ENCODE measurements at places on chromosomes 6 and 20. TPM values are rescaled to one million over a fixed set of nuclear protein-coding genes. Genes with fewer than 3 reads are reported as not detected.

- no peak overlapping the region for H3K27ac ChIP-seq
- no peaks in the 10 kb centered on the region for H3K27me3 ChIP-seq
- DNase-seq = no peak
- peaks cover 2% of the 10 kb centered on the region for H3K36me3 ChIP-seq
- no peak overlapping the region for H3K4me3 ChIP-seq
Observed at GRCh38 chr6:69038841-69039240, 403.8 kb downstream of the ADGRB3 start.

DNA sequence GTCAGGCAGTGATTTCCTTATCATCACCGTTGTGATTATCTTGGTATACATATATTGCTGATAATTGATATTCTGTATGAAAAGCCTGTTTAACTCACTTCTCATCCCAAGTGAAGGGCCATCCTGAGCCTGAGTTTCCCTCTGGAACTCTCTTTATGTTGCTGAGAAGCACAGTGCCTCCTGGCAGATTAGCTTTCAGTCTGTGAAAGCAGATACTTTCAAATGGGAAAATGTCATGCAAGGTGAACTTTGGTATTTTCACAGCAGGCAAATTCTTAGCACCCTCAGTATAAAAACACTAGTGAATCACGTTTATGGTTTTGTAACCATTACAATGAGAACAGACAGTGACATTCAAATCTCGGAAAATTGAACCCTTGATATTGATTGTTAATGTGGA, 151.6 kb downstream of the PRIM2 start:
- peak overlapping the region; percentile 90 for H3K27ac ChIP-seq

DNA sequence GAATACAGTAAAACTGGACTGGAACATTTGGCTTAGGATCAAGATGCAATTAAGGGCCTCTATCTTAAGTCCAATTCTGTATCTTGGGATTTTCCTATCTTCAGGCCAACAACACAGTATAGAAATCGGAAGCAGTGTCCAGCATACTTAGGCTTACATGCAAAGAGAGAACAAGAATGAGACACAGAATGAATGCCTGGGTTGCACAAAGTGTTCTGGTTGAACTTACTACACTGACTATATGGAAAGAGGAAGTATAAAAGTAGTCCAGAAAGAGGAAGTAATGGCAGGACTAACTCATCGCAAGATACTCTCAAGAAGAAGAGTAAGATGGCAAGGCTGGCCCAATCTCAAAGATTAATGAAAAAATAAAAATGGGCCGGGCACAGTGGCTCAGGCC, 87.6 kb downstream of the BTBD9 start:
- H3K27ac ChIP-seq = no peak overlapping the region
- no peak for DNase-seq
- no peaks in the 10 kb centered on the region for H3K27me3 ChIP-seq
- no peaks in the 10 kb centered on the region for H3K36me3 ChIP-seq
- H3K4me1 ChIP-seq = no peaks in the 10 kb centered on the region

- DNase-seq = no peak
- H3K27me3 ChIP-seq = no peaks in the 10 kb centered on the region
- no peak overlapping the region for H3K4me3 ChIP-seq
- no peaks in the 10 kb centered on the region for H3K36me3 ChIP-seq
- peaks cover 64% of the 10 kb centered on the region for H3K4me1 ChIP-seq
- peak overlapping the region; percentile 96 for H3K27ac ChIP-seq
Observed at GRCh38 chr20:53750827-53751619, 157.4 kb upstream of the ZNF217 start.

MATN4 gene
- 2.2 TPM for total RNA-seq

HLA-DQA1 gene
- 0.92 TPM for total RNA-seq

DNA sequence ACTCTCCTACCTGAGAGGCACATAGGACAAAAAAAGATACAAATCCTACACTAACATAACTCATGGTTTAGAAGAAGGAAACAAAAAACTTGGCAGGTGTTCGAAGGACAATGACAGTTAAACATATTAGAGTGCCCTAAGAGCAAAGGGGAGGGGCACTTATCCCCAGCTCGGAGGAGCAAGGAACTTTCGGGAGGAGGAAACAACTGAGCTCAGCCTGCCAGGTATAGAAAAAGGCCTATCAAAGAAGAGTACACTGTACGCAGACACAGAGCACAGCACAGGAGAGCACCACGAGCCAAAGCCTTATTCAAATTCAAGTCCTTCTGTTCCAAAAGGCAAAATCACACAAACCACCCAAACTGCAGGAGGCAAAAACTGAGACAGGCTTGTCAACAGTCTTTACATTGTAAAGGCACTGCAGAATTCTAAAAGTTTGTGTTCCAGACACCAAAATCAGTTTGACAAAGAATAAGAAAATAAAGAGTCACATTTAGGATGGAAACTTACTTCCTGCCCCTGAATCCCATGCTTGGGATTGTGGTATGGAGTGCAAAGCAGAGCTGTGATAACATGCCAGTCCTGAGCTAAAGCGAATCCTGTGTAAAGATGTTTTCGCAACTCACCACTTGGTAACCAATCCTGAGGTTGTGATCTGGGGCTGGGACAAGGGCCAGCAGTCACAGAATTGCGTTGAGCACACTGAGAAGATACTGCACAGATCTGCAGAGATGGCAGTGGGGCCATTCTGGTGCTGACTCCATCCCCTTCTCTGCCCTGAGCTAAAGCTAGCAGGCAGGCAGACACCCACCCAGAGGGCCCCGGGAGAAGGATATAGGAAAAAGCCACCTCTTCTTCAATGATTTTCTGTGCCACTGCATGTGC, 108.6 kb downstream of the CHD6 start:
- DNase-seq = no peak
- peak overlapping the region; percentile 38 for H3K27ac ChIP-seq
- no peak overlapping the region for H3K4me3 ChIP-seq
- H3K36me3 ChIP-seq = peaks cover 41% of the 10 kb centered on the region

SLC2A4RG gene
- 47.2 TPM for total RNA-seq

DNA sequence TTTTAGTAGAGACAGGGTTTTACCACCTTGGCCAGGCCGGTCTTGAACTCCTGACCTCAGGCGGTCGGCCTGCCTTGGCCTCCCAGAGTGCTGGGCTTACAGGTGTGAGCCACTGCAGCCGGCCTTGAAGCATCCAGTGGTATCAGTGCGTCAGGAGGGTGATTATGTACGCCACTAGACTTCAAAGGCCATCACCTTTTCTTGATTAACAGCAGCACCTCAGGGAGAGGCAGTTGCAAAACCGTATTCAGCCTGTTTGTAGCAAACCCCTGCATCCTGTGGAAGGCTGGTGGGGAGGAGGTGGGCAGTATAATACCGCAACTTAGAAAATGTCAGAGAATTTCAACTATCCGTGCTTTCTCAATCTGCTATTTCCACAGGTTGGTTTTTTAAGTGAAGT, 27.3 kb upstream of the SHLD1 start:
- no peak overlapping the region for H3K4me3 ChIP-seq
- H3K27me3 ChIP-seq = no peaks in the 10 kb centered on the region
- peaks cover 5% of the 10 kb centered on the region for H3K4me1 ChIP-seq
- H3K27ac ChIP-seq = no peak overlapping the region
- H3K36me3 ChIP-seq = no peaks in the 10 kb centered on the region

- no peaks in the 10 kb centered on the region for H3K4me1 ChIP-seq
- no peak for DNase-seq
- H3K4me3 ChIP-seq = no peak overlapping the region
- no peak overlapping the region for H3K27ac ChIP-seq
Observed at GRCh38 chr6:95867205-95867604, 148.6 kb upstream of the FUT9 start.

LIN28B gene
- 82.0 TPM for total RNA-seq

GRCh38 chr6:127073222-127073621, 45.2 kb upstream of the RSPO3 start:
- no peak for DNase-seq
- no peaks in the 10 kb centered on the region for H3K36me3 ChIP-seq
- no peaks in the 10 kb centered on the region for H3K27me3 ChIP-seq
- H3K27ac ChIP-seq = no peak overlapping the region
- H3K4me3 ChIP-seq = no peak overlapping the region
- H3K4me1 ChIP-seq = peaks cover 28% of the 10 kb centered on the region

- peak overlapping the region; percentile 2 for H3K27ac ChIP-seq
- peaks cover 35% of the 10 kb centered on the region for H3K4me1 ChIP-seq
- H3K27me3 ChIP-seq = no peaks in the 10 kb centered on the region
- no peak overlapping the region for H3K4me3 ChIP-seq
- H3K36me3 ChIP-seq = 0 out of 2 replicates have a peak, but pooled peaks cover 3% of the 10 kb centered on the region
- no peak for DNase-seq
Observed at GRCh38 chr20:38872491-38873049, 53.6 kb upstream of the FAM83D start.

DNA sequence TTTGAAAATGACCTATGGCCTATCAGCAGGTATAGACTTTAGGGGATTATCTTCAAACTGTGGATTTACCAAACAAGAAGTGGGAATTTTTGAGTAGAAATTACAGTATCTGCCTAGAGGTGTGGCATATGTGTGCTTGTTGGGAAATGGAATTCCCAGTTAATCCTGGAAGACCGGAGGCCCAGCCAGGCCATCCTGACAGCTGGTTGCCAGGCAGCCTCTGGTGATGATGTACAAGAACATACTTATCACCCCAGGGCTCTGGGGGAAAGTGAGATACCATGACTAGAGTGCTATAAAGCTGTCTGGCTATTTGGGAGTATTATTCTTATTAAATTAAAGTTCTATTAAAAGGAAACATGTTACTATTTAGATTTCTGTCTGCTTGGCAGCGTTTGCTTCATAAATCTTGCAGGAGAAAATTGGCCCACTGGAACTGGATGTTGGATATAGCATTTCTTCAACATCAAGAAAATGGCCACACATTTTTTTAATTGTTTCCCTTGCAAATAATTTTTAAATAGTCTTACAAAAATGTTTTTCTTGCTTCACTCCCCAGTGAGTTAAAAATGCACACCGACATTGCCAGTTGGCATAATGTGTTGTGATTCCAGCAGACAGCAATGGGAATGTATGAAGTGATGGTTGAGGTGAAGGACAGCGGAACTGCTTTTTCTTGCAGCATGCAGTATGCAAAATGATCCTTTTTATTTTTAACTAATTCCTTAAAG, 187.8 kb downstream of the MYLK4 start:
- H3K27ac ChIP-seq = no peak overlapping the region
- H3K4me3 ChIP-seq = no peak overlapping the region
- peaks cover 9% of the 10 kb centered on the region for H3K4me1 ChIP-seq
- H3K27me3 ChIP-seq = peaks cover 4% of the 10 kb centered on the region
- no peak for DNase-seq

GRCh38 chr20:53530440-53530839, 63.2 kb downstream of the ZNF217 start:
- H3K4me1 ChIP-seq = no peaks in the 10 kb centered on the region
- no peaks in the 10 kb centered on the region for H3K36me3 ChIP-seq
- DNase-seq = no peak

DNA sequence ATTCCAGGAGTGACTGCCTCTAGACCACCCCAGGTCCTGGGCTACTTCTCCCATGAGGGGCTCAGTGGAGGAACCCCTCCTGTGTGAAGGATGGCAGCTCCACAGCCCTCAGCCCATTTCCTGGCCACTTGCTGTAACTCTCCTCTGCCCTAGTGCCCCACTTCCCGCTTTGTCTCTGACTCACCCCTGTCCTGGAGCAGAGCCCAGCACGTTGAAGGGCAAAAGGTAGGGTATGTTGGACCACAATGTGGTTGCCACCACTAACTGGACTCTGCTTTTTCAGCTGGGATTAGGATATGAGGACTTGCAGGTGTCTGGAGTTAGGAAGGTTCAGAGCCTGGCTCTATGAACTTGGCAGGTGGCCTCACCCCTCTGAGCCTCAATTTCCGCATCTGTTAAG, 2.4 kb downstream of the MYBL2 start:
- no peak for DNase-seq
- H3K4me1 ChIP-seq = peaks cover 4% of the 10 kb centered on the region
- no peak overlapping the region for H3K4me3 ChIP-seq
- H3K27me3 ChIP-seq = peaks cover 20% of the 10 kb centered on the region

PRELID3B gene
- total RNA-seq = 48.7 TPM

HLA-DPB1 gene
- 23.9 TPM for total RNA-seq

KCTD20 gene
- total RNA-seq = 27.5 TPM

- peaks cover 20% of the 10 kb centered on the region for H3K4me1 ChIP-seq
- H3K27ac ChIP-seq = no peak overlapping the region
- no peak for DNase-seq
- no peaks in the 10 kb centered on the region for H3K36me3 ChIP-seq
- H3K4me3 ChIP-seq = no peak overlapping the region
Observed at GRCh38 chr6:104477569-104477968, 382.1 kb downstream of the HACE1 start.

OPRL1 gene
- 2.2 TPM for total RNA-seq

XKR7 gene
- 2.3 TPM for total RNA-seq

PRDM13 gene
- 0.14 TPM for total RNA-seq

DNA sequence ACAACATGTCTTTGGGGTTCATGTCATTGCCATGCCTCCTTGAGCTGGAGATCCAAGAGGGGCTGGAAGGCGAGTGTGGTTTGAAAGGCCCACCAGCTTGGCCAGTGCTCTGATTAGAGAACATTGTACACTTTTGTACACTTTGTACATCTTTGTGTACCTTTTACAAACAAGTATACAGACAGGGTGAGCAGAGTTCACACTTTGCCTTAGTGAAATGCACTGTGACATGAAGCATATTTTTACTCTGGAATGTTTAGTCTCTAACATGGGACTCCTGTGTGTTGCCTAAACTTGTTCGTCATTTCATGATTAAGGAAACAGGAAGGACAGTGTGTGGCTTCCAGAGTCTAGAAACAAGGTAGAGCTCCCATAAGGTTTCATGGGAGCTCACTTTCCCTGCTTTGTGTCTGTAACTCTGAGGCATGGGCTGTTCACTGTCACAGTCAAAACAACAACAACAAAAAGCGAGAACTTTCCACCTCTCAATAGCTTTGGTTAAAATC, 225.8 kb upstream of the SOX4 start:
- peaks cover 48% of the 10 kb centered on the region for H3K4me1 ChIP-seq
- no peak for DNase-seq
- H3K36me3 ChIP-seq = peaks cover 14% of the 10 kb centered on the region
- peaks cover 3% of the 10 kb centered on the region for H3K27me3 ChIP-seq
- H3K27ac ChIP-seq = peak overlapping the region; percentile 85

- peaks cover 7% of the 10 kb centered on the region for H3K36me3 ChIP-seq
- DNase-seq = no peak
- no peak overlapping the region for H3K4me3 ChIP-seq
- H3K27ac ChIP-seq = peak overlapping the region; percentile 51
- peaks cover 23% of the 10 kb centered on the region for H3K4me1 ChIP-seq
- no peaks in the 10 kb centered on the region for H3K27me3 ChIP-seq
Observed at GRCh38 chr6:130945401-130945919, 117.6 kb downstream of the EPB41L2 start.

GRCh38 chr6:130671577-130671976, 155.6 kb upstream of the SMLR1 start:
- no peaks in the 10 kb centered on the region for H3K36me3 ChIP-seq
- peaks cover 6% of the 10 kb centered on the region for H3K4me1 ChIP-seq
